ENCODE measurements at places on chromosomes 2 and 18. TPM values are rescaled to one million over a fixed set of nuclear protein-coding genes. Genes with fewer than 3 reads are reported as not detected.

DNA sequence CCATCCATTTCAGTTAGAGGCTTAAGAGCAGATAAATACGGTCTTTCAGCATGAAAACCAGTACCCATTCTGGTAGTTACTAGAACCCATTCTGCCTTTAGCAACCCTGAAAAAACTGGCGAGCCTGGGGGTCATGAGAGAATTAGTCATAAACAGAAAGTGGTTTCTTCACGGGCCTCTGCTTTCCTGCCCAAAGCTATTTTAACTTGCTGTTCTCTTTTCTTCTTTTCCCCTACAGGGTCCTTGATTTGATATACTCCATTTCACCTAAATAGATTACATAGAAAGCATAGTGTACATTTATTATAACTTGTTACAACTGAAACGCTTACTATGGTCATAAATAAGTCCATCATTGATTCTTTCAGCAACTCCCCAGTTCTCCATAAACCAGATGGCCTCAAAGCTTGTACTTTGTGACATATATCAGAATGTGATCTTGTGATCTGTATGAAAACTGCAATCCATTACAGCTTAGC is 48.3 kb downstream of the WDFY1 start:
- no peaks in the 10 kb centered on the region for H3K27me3 ChIP-seq
- peaks cover 25% of the 10 kb centered on the region for H3K36me3 ChIP-seq
- H3K4me3 ChIP-seq = no peak overlapping the region

- DNase-seq = no peak
- no peaks in the 10 kb centered on the region for H3K27me3 ChIP-seq
- no peaks in the 10 kb centered on the region for H3K4me1 ChIP-seq
- no peak overlapping the region for H3K27ac ChIP-seq
- no peak overlapping the region for H3K4me3 ChIP-seq
- no peaks in the 10 kb centered on the region for H3K36me3 ChIP-seq
These were observed 492.4 kb upstream of the ACVR2A start for GRCh38 chr2:147352264-147353071.

DNA sequence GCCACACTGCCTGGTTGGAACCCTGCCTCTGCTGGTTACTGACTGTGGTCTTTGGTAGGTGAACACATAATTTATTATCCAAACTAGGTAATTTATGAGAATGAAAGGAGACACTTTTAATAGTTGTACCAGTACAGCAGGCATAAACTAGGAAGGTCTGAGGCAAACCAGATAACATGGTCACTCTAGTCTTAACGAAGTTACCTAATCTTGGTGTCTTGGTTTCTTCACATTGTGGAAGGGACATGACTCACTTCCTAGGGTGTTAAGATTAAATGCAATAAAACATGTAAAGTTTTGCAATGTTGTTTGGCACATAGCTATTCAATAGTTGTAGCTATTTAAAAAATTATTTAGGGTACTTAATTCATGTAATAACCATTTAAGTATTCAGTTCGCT is 23.3 kb downstream of the SPTBN1 start:
- peaks cover 81% of the 10 kb centered on the region for H3K4me1 ChIP-seq
- no peaks in the 10 kb centered on the region for H3K36me3 ChIP-seq
- no peak for DNase-seq
- H3K27me3 ChIP-seq = no peaks in the 10 kb centered on the region
- H3K4me3 ChIP-seq = no peak overlapping the region

DNA sequence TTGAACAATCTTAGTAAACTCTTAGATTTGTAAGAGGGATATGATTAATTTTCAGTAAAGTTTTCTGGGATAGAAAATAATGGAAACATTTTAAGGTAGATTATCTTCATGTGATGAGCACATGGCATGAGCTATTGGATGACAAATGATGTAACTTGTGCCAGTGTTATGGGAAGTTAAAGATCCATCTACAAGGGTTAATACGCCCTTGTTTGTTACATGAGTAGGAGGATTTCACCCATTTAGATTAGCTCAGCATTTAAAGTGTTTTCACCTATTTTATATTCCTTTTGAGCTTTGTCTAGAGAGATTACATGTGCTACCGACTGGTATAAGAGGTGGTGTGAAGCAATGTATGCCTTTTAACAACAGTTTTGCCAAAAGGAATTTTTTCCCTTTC is 5.6 kb downstream of the CLIP4 start:
- H3K36me3 ChIP-seq = no peaks in the 10 kb centered on the region
- no peaks in the 10 kb centered on the region for H3K27me3 ChIP-seq
- no peak overlapping the region for H3K27ac ChIP-seq
- H3K4me1 ChIP-seq = peaks cover 22% of the 10 kb centered on the region
- no peak for DNase-seq
- no peak overlapping the region for H3K4me3 ChIP-seq

DNA sequence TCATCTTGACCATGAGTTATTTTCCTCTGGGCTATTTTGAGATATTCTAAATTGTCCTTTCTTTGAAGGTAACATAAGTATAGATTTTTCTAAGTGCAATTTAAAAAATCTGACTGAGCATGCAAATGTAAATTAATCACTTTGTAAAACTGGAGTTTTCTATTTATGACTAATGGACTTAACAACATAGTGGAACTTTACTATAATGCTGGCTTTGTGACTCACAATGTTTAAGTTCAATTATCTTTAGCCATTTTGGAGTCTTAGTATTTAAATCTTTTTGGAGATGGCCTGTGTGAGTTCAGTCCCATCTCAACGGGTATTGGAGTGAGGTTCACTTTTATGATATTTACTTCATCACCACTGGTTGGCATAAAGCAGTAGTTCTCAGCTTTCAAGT is 35.2 kb upstream of the NOSTRIN start:
- DNase-seq = no peak
- no peak overlapping the region for H3K27ac ChIP-seq
- no peaks in the 10 kb centered on the region for H3K36me3 ChIP-seq
- no peaks in the 10 kb centered on the region for H3K27me3 ChIP-seq
- no peak overlapping the region for H3K4me3 ChIP-seq
- no peaks in the 10 kb centered on the region for H3K4me1 ChIP-seq

GRCh38 chr2:173602153-173602795 is 247.6 kb downstream of the CDCA7 start:
- H3K27me3 ChIP-seq = no peaks in the 10 kb centered on the region
- no peak for DNase-seq
- H3K27ac ChIP-seq = no peak overlapping the region
- no peaks in the 10 kb centered on the region for H3K36me3 ChIP-seq
- no peak overlapping the region for H3K4me3 ChIP-seq
- no peaks in the 10 kb centered on the region for H3K4me1 ChIP-seq

- H3K36me3 ChIP-seq = peaks cover 3% of the 10 kb centered on the region
- no peaks in the 10 kb centered on the region for H3K27me3 ChIP-seq
- H3K4me1 ChIP-seq = peaks cover 9% of the 10 kb centered on the region
- no peak for DNase-seq
- no peak overlapping the region for H3K4me3 ChIP-seq
- H3K27ac ChIP-seq = no peak overlapping the region
These were observed 1.7 kb downstream of the RBBP8 start for GRCh38 chr18:22934789-22935188.

- no peaks in the 10 kb centered on the region for H3K27me3 ChIP-seq
- no peaks in the 10 kb centered on the region for H3K36me3 ChIP-seq
- H3K4me3 ChIP-seq = no peak overlapping the region
- no peak for DNase-seq
- no peak overlapping the region for H3K27ac ChIP-seq
These were observed 217.2 kb downstream of the LDLRAD4 start for GRCh38 chr18:13435586-13436333.

DNA sequence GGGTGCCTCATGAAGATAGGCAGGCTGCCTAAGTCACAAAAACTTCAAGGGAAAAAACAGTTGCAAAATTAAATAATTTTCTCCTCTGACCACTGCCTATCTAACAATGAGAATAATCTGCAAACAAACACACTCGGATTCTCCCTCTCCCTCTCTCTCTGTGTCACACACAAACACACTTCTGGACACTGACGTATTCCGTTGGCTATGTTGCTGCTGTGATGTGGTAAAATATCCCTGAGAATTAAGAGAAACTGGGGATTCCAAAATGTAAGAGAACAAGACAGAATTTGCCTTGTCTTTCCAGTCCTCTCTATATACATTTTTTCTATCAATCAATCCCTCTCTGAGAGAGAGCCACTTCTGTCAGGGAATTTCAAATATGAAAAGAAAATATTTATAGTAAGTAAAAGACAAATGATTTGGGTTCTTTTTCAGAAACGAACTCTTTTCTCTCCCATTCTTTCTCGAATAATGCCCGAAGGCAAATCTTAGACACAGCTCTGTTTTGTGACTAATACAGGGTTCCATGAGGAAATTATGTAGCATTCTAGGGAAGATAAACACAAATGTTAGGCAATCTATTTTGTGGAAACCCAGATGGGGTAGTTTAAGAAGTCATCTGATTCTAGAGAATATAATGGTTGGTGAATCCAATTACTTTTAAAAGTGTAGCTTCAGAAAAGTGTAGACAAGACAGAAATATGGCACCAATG is 310.3 kb upstream of the CYP26B1 start:
- no peak for DNase-seq
- no peak overlapping the region for H3K27ac ChIP-seq
- no peaks in the 10 kb centered on the region for H3K4me1 ChIP-seq
- H3K27me3 ChIP-seq = no peaks in the 10 kb centered on the region

DNA sequence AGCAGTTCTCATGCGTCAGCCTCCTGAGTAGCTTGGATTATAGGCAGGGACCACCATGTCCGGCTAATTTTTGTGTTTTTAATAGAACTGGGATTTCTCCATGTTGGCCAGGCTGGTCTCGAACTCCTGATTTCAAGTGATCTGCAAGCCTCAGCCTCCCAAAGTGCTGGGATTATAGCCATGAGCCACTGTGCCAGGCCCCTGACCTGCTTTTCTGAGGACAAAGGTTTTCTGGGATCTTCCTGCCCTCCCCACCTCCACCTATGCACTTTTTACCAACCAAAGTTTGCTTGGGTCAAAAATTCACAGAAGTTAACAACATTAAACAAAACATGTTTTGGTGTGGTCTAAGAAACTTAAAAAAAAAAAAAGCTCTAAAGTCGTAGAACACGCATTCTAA is 259.9 kb downstream of the HAUS1 start:
- H3K4me3 ChIP-seq = no peak overlapping the region
- peak overlapping the region; percentile 81 for H3K27ac ChIP-seq
- H3K27me3 ChIP-seq = no peaks in the 10 kb centered on the region

- H3K27me3 ChIP-seq = no peaks in the 10 kb centered on the region
- peaks cover 6% of the 10 kb centered on the region for H3K4me1 ChIP-seq
- no peak overlapping the region for H3K27ac ChIP-seq
- DNase-seq = no peak
- no peaks in the 10 kb centered on the region for H3K36me3 ChIP-seq
- H3K4me3 ChIP-seq = no peak overlapping the region
These were observed 43.5 kb downstream of the RRM2 start for GRCh38 chr2:10165861-10166675.

ZRANB3 gene
- 3.1 TPM for total RNA-seq

CAPN14 gene
- 0.15 TPM for total RNA-seq

ERFE gene
- 2.8 TPM for total RNA-seq

NEB gene
- total RNA-seq = 3.8 TPM

ANKRD44 gene
- total RNA-seq = 25.5 TPM

STAT4 gene
- total RNA-seq = 6.6 TPM
